ENCODE measurements at places on chromosomes 13 and 19. TPM values are rescaled to one million over a fixed set of nuclear protein-coding genes. Genes with fewer than 3 reads are reported as not detected.

Gene AKAP8L
- 82.5 TPM for total RNA-seq

Gene ZNF845
- total RNA-seq: 3.5 TPM

Gene SLC5A5
- not detected for total RNA-seq

Gene CLC
- total RNA-seq: not detected

Gene ZNF708
- 3.1 TPM for total RNA-seq

Gene ZNF700
- 4.0 TPM for total RNA-seq

Gene ZNF146
- 29.1 TPM for total RNA-seq

Gene PDE4A
- total RNA-seq: 36.1 TPM

Gene SIN3B
- 26.0 TPM for total RNA-seq

Gene ZNF701
- total RNA-seq: 18.2 TPM

Gene GTF2F2
- 22.8 TPM for total RNA-seq

Data from left ventricle myocardium superior (tissue), 1 donor.